ENCODE measurements at places on chromosomes 7 and 10.

GRCh38 chr7:150721970-150722373 is 5.6 kb downstream of the GIMAP1 start:
- DNase-seq = no peak

DNA sequence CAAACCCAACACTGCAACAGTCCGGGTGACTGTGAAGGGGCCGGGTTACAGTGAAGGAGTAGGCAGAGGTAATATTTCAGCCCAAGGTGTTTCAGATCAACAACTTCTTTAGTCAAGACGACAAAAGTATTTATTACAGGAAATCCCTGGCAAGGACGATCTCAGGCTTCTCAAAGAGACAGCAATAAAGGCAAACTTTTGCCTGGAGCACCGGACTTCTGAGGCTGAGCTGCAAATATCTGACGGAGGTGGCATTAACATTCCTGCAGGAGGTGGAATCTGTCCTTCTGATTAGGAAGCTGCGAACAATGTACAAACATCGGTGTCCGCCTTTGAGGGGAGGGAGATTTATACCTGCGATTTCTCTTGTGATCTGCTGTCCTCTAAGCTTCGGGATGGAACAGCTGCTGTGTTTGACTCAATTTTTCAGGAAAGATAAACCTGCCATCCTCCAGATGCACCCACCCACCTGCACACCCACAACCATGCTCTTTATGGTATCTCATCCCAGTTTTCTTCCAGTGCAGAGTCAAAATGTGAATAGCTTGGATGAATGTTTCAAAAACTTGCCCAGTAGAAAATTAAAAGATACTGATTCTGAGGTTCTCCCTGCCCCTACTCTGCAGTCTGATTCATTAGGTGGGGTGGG is 32.1 kb downstream of the EMX2 start:
- no peak for DNase-seq

DNA sequence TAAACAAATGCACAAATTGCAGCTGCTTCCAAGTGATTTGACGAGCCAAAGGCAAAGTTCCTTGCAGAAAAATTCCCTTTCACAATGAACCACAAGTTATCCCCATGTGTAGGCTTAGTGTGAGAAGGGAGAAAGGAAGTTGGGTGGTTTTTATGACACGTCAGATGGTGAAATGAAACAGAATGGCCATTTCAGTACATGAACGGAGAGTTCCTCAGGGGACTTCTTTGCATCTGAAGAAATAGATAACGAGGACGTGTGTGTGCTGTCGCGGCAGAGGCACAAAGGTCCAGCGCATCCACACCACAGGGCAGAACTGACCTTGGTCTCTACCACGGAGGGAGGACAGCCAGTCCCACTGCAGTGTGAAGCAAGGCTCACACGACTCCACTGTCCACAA is 135.9 kb downstream of the PAXIP1 start:
- DNase-seq = no peak

GRCh38 chr10:75021379-75022249 is 89.8 kb upstream of the SAMD8 start:
- DNase-seq = no peak

- DNase-seq = peak; percentile 95
Measured at GRCh38 chr7:103344453-103345149, at the start of gene DNAJC2. DNAJC2 (minus strand) TSS chr7:103344767; CDS start chr7:103344622, 145 bp downstream.

- DNase-seq = peak; percentile 82
Measured at GRCh38 chr10:119818889-119819270, 53.8 kb downstream of the MCMBP start.

DNA sequence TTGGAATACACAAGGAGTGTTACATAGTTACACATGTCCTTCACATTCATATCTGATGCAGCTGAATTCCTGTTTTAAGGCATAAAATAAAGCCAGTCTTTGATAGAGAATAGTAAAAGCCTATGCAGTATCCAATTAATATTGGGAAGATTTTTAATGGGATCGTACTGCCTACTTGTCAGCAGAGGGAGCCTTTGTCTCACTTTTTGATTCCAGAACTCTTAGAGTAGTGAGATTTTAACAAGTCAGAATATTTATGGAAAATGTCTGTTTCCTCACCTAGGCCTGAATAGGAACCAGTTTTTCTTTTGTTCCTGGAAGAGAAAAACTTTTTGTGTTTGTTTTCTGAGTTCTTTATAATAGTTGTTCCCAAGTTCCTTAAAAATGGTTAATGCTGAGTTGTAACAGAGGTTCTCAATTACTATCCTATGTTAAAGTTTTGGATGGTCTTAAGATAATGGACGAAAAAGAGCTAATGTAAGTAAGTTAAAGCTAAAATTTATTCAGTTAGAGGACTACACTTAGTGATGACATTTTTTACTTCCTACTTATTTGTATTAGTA is 114.0 kb downstream of the BBS9 start:
- DNase-seq = peak; percentile 55

DNA sequence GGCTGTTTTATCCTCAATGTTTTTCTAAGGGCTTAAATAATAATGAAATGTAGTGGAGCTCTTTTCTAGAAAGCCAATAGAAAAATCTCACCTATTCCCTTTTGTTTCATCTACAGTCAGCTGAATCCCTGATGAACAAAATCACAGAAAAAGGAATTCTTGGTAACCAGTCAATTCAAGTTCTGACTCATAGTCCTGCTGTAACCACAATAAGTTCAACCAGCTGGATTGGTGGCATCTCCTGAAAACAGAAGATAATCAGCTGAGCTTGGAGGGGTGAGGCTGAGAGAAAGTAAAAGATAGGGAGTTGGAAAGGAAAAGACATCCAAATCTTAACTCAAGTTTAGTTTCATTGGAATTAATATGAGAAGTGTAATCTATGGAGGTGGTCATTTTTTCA is 772.1 kb downstream of the CCSER2 start:
- DNase-seq = no peak

- peak; percentile 95 for DNase-seq
Measured at GRCh38 chr10:94402204-94402842, at the start of gene TBC1D12. TBC1D12 (plus strand) TSS chr10:94402541; CDS start chr10:94402614, 73 bp downstream.

DNA sequence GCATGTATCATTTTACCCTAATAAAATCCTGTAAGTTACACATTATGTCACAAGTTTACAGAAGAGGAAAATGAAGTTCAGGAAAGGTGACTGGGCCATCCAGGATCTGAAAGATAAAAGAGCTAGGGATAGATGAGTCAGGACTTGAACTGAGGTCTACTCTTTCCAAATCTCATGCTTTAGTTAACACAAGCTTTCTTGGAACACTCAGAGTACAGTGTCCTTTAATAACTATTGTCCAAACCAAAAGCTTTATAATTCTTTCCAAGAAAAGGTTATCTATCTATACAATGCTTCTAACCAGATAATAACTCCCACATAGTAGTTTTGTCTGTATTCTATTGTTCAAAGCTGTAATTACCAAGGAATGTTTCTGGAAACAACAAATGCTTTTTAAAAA is 164.6 kb downstream of the LRRN3 start:
- no peak for DNase-seq

GRCh38 chr10:86664341-86665217 is 3.7 kb upstream of the LDB3 start:
- no peak for DNase-seq

- DNase-seq = peak; percentile 15
Measured at GRCh38 chr7:19754521-19755116, 18.8 kb downstream of the TMEM196 start.

- no peak for DNase-seq
Measured at GRCh38 chr10:132320654-132321469, 11.1 kb upstream of the LRRC27 start.

DNA sequence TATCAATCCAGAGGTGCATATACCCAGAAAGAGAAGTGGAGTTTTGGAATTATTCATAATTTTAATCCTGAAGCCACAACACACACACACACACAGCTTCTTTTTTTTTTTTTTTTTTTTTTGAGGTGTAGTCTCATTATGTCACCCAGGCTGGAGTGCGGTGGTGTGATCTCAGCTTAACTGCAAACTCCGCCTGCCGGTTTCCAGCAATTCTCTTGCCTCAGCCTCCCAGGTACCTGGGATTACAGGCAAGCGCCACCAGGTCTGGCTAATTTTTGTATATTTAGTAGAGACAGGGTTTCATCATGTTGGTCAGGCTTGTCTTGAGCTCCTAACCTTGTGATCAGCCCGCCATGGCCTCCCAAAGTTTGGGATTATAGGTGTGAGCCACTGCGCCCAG is 35.4 kb downstream of the TET1 start:
- no peak for DNase-seq

- DNase-seq = no peak
Measured at GRCh38 chr7:94307399-94308048, 87.2 kb upstream of the COL1A2 start.

- DNase-seq = peak; percentile 83
Measured at GRCh38 chr10:93435621-93436397, 46.3 kb downstream of the MYOF start.

- no peak for DNase-seq
Measured at GRCh38 chr7:77282897-77283296, 83.3 kb upstream of the FGL2 start.

DNA sequence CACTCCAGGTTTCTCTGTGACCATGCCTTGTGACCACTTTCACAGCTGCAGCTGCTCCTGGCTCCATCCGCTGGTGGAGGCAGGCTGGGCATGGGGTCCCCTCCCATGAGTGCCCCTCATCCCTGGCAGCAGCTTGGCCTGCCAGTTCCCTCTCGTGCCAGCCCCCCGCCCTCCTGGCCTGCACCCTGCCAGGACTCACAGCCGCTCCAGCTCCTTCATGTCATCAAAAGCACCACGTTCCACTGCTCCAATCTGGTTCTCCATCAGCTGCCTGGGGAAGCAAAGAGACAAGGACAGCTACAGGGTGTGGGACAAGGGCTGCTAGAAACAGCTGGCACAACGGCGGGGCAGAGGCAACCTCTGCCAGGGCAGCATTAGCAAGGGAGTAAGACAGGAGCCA is 22.6 kb downstream of the SLIT1 start:
- no peak for DNase-seq

GRCh38 chr10:89257581-89257980 is 6.0 kb upstream of the LIPA start:
- DNase-seq = no peak

DNA sequence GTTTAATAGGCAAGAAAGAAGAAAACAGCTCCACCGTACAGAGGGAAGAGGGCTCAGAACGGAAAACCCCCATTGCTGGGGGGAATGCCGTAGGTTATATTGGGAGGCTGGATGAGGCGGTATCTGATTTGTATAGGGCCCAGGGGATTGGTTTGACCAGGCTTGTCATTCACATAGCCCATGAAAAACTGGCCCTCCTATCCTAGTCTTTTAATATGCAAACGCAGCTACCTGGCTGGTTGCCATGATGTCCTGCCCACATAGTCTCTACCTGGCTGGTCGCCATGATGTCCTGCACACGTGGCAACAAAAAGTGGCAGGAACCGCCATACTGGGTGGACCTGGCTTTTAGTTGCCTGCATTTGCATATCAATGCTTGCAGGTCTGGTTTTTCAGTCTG is 84.7 kb downstream of the AUTS2 start:
- no peak for DNase-seq

DNA sequence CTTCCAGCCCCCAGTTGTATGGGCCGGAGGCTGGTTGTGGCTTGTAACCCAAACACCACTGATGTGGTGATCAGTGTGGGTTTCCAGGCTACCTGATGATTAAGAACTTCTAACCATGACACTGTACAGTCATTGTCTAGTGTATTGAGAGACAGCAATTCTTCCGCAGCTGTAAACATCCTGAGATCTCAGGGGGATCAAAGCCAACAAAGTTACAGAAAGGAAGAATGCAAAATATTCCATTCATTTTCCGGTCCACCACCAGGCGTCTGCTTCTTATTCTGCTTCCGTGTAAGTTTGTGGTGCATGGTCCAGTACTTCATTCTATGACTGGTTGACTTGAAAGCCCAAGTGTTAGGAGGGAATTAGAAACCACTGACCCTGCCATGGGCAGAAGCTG is 10.3 kb upstream of the GLI3 start:
- DNase-seq = no peak

DNA sequence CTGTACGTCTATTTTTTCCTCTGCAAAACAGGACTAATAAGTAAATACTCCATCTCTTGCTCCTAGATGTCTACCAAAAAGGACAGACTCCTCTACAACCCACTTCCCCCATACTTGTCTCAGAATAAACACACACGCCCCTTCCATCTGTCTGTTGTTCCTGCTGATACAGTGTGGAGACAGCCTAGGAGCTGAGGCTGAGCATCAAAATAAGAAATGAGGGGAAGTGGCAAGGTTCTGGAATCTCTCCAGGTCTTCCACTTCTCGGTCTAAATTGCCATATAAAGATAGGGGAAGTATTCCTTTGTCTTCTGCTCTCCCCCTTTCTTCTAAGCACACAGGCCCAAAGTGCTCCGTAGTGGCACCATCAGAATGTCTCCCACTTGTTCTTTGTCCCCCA is 30.8 kb upstream of the VSIR start:
- no peak for DNase-seq

DNA sequence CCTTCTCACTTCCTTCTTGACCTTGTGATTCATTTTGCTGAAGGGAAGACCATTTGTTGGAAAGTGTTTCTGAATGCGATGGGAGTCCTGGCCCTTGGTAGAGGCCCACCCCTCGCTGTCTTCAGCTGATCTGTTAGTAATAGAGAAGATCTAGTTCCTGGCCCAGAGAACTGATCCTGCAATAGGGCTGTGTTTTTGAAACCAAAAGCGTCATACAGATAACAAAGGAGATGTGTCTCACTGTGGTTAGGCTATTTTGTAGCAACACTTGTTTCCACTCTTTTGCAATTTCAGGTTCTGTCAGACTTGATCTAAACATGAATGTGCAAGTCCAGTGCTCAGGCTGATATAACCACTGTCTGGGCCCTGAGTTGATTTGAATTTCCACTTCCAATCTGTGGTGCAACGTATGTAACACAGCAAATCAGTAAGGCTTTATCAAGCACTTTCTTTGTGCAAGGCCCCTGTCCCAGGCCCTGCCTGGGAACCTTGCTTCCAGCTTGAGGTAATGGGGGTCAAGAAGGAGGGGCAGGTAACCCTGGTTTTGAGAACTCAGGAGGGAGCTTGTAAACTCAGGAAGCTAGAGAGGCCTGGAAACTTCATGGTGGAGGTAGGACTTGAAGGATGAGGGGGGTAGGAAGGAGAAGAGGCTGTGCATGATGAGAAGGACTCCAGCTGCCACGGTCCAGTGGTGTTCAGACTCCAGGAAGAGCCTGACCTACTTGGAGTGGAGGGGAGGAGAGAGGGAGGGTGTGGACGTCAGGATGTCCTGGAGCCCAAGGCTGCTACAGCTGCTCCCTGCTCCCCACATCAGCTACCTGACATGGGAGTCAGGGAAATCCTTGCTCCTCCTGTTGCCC is 42.2 kb upstream of the SRGN start:
- DNase-seq = no peak

DNA sequence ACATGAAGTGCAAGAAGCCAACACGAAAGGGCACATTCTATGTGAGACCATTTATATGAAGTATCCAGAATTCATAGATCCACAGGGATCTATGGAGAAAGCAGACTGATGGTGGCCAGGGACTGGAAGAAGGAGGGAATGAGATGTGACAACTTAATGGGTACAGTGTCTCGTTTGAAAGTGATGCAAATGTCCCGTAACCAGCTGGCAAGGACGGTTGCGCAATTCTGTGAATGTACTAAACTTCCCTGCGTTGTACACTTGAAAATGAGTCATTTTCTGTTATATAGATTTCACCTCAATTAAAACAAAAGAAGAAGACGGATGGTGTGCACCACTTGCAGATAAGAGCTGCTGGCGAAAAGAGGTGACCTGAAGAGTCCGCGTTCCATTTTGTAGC is 861.1 kb downstream of the TYW1 start:
- no peak for DNase-seq
